ENCODE measurements at places on chromosomes 3 and 15. TPM values are rescaled to one million over a fixed set of nuclear protein-coding genes. Genes with fewer than 3 reads are reported as not detected.

The GHSR gene
- not detected for total RNA-seq

The ST3GAL6 gene
- 35.3 TPM for total RNA-seq

The HRG gene
- total RNA-seq = not detected

The PCOLCE2 gene
- 41.5 TPM for total RNA-seq

The COL8A1 gene
- total RNA-seq = 5.4 TPM

The MINAR1 gene
- 4.7 TPM for total RNA-seq

The CCR3 gene
- not detected for total RNA-seq

The STAC gene
- not detected for total RNA-seq

The HCN4 gene
- 0.78 TPM for total RNA-seq

The TRAK1 gene
- total RNA-seq = 17.1 TPM

The CCDC54 gene
- total RNA-seq = not detected

The PRRT3 gene
- total RNA-seq = 3.9 TPM

The CHRM5 gene
- not detected for total RNA-seq

The SEC62 gene
- total RNA-seq = 31.0 TPM

The FMN1 gene
- 13.7 TPM for total RNA-seq

The PLCL2 gene
- total RNA-seq = 13.7 TPM

The HGD gene
- total RNA-seq = 14.3 TPM

The ADCY5 gene
- total RNA-seq = 10.6 TPM

The PATL2 gene
- 1.0 TPM for total RNA-seq

The ACAN gene
- not detected for total RNA-seq

The TPRG1 gene
- total RNA-seq = 2.1 TPM

The NGLY1 gene
- total RNA-seq = 42.2 TPM

The TMEM207 gene
- total RNA-seq = not detected

The STT3B gene
- total RNA-seq = 65.1 TPM

The FILIP1L gene
- 47.8 TPM for total RNA-seq

The BRPF1 gene
- 10.9 TPM for total RNA-seq

The RARB gene
- total RNA-seq = 1.8 TPM

The ITIH4 gene
- total RNA-seq = 86.7 TPM

The CKMT1A gene
- 2.6 TPM for total RNA-seq

The MINDY2 gene
- 11.9 TPM for total RNA-seq

The PLCB2 gene
- total RNA-seq = 4.6 TPM

The THPO gene
- total RNA-seq = not detected

The LMAN1L gene
- total RNA-seq = not detected

The MESP1 gene
- total RNA-seq = 4.3 TPM

The CAND2 gene
- total RNA-seq = 3.6 TPM

The TRPM7 gene
- total RNA-seq = 40.9 TPM

The GOLGA8T gene
- 0.26 TPM for total RNA-seq

The AHSG gene
- not detected for total RNA-seq

The KLHL25 gene
- total RNA-seq = 7.6 TPM

The GOLGA6A gene
- not detected for total RNA-seq

The CCR2 gene
- total RNA-seq = 7.9 TPM

The DGKG gene
- total RNA-seq = 0.78 TPM

The BCL2A1 gene
- total RNA-seq = not detected

The C3orf20 gene
- total RNA-seq = not detected

The GPR176 gene
- total RNA-seq = not detected

The EPM2AIP1 gene
- 9.1 TPM for total RNA-seq

The STAB1 gene
- 55.3 TPM for total RNA-seq
